ENCODE measurements at places on chromosomes 6 and 20.

DNA sequence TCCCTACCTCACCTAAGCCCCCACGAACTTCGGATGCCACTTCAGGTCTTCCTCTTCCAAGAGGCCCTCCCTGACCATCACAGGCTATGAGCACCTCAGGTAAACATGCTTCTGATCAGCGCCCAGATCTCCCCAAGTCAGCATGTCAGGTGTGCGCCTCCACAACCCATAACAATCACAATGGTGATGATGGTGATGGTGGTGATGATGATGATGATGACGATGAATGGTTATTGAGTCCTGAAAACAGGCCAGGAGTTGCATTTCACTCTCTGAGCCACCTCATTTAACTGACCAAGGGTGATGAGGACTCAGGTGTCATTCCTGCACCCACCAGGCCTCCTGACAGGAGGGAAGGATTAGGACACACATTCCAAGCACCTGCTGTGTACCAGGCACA lies 426.6 kb upstream of the SULF2 start:
- DNase-seq, result no peak

GRCh38 chr6:131378874-131379273 lies 194.2 kb upstream of the ARG1 start:
- DNase-seq, result no peak

DNA sequence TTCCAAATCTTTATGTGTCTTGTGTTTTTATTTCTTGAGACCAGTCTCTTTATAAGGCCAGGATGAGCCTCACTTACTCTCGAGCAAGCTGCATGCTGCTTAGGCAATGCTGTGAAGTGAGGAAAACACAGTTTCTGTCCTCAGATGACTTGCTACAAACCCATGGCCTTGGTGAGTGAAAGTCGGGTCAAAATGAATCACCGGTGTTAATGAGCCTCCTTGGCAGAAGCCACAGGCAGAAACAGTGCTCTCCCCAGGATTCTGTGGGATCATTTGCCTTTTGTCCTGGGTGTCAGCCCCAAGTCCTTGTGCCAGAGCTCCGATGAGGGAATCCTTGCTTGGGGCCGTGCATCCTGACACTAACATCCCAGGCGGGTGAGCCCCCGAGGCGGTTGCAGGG lies 482.5 kb downstream of the QKI start:
- no peak for DNase-seq

DNA sequence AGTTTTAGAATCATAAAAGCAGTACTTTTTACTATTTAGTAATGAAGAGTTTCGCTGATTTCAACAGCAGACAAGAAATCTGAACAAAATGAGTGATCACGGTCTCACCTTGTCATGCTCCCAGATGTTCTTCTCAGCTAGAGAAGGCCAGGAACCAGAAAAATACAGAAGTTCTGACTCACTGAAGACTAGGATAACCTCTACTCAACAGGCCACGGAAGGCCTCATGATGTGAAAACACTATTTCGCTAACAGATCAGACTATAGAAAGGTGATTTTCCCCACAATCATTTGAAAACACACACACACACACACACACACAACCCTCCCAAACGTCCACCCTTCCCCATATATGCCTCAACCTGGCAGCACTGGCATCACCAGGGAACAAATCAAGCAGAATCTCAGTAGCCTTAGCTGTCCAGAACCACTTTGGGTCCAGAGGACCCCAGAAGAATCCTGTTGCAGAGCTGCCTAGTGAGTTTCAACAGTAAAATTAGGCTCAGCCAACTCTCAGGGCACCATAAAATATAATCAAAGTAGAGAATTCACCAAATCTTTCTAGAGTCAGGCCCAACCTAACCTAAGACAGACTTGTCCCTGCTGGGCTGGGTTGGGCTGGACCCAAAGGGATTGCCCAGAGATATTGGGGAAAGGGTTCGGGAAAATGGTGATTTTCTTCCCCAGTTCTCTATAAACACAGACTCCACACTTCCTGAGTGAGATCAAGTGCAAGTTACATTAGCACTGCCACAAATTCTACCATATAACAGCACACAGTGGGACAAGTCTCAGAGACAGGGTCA lies 7.9 kb downstream of the EXOC2 start:
- no peak for DNase-seq

- no peak for DNase-seq
These were observed 12.2 kb downstream of the REPS1 start for GRCh38 chr6:138975815-138976214.

- DNase-seq, result no peak
These were observed 804.2 kb downstream of the DHX35 start for GRCh38 chr20:39766333-39766732.

- peak; percentile 16 for DNase-seq
These were observed 81.0 kb downstream of the ERMARD start for GRCh38 chr6:169832247-169832948.

DNA sequence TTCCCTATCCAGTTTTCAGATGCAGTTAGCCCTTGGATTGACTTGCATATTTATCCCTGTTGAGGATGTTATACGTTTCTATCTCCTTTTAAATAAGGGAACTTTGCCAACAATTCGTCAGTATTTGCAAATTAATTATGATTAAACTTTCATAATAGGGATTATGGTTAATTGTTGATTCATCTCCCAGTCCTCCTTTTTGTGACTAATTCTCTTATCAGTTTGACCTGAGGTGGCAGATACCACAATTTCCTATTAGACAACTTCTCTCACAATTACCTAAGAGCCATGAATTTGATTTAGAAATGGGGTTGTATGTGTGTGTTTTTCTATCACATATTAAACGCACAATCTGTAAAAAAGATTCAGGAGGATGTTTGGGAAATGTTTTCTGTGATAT lies 172.9 kb downstream of the LAMA2 start:
- no peak for DNase-seq

Measured in kidney capillary endothelial cell (primary cell).